ENCODE measurements at places on chromosomes 5 and 9.

GRCh38 chr9:135886147-135886981 is 21.0 kb downstream of the CAMSAP1 start:
- no peak for DNase-seq

DNA sequence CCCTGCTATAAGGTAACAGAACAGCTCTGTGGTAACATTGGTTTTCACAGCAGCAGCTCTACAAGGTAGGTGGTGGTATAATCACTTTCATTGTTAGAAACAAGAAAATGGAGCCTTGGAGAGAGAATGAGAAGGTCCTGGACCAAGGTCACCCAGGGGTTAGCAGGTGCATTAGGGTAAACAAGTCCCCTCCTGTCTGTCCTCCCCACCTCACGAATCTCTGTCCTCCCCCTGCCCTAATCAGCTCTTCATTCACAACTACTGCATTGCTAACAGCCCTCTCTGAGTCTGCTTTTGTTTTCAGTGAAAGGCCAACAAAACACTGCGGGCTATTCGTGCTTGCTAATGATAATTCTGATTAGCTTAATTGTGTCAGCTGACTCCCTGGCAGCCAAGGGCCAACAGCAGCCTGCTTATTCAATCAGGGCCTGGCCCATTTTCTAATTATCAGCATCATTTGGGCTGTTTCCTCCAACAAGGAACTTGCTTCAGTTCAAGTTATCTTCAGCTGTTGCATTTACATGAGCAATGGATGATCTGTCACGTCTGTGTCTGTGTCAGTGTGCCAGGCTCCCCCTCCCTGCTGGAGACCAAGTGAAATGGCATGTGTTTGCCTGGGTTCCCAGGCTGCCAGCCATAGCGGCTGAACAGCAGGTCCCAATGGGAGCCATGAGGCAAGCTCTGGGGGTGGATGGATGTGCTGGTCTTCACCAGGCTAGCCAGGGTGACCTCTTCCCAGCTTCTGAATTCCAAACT is 56.7 kb upstream of the EQTN start:
- peak; percentile 7 for DNase-seq

DNA sequence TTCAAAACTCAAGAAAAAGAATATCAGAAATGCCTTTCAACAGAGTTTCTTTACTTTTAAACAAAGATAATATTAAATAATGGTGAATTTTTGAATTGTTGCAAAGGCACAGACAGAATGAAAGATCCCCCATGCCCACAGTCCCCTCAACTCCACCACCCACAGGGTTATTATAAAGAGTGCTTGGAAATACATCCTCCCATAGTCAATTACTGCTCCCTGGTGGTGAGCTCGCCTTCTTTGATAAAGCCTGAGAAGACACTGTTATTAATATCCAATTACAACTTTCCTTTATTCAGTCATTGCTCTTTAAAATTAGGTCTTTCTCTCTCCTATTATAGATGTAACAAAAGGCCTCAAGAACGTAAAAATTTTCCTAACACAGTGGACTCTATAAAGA is 490.2 kb upstream of the RORB start:
- DNase-seq = no peak

- no peak for DNase-seq
Measured at GRCh38 chr9:97046228-97046627, 7.3 kb upstream of the CTSV start.

DNA sequence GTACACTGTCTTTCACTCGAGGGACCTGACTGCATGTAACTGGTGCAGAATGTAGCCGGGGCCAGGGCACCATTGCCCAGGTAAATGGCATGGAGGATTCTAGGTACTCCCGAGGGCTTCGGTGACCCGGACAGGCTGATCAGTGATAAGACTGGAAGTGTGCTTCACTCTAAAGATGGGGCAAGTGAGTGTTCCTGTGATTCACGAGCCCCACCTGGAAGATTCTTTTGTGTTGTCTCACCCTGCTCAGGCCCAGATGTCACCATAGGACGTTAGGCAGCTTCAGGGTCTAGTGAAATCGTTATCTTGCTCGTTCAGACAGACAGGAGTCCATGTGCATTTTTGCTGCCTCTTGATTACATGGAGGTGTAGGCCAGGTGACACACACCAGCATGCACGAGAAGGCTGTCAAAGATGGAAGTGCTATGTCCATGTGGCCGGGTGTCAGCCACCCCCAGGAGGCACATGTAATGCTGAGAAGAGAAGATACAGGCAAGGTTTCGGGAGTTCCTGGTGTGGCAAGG is 73.9 kb downstream of the WNK2 start:
- DNase-seq = no peak

DNA sequence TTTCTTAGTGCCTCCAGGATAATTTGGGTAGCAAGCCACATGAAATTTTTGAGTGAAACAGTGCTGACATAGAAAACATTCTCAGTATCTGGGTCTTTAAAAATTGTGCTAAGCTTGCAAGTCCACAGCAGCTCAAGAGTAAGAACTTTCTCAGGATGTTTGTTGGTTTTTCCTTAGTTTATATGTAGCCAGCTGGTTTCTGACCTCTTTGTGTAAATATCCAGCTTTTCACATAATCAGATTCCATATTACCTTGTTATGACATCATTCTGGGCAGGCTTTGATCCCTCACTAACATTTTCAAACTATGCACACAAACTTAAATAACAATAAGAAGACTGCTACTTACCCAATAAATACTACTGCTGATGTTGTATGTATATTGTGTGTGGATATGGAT is 82.9 kb upstream of the VCAN start:
- DNase-seq = no peak

DNA sequence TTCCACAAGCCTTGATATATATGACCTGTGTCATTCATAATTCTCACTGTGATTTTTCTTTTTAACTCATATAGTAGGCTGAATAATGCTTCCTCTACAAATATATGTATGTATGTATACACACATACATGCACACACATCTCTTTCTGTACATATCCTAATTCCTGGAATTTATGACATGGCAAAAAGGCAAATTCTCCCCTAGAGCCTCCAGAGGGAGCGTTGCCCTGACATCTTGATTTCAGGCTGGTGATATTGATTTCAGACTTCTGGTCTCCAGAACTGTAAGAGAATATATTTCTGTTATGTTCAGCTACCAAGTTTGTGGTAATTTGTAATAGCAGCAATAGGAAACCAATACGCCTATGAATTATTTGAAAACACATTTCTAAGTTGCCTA is 166.6 kb upstream of the GAS1 start:
- DNase-seq = no peak

DNA sequence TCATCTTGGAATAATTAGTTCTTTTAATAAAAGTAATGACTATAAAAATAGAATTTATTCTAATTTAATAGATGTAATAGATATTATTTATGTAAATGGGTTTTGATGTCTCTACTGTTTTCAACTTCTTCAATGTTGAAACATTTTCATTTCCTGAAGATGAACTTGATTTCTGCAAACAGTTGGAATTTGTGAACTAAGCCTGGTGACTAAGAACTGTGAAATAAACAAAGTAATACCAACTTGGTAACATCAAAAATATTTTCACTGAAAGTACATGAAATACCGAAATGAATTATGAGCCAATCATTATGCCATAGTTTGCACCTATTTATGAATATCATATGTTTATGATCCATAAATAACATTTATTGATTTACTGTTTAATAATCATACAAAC is 143.8 kb upstream of the FGF10 start:
- no peak for DNase-seq

- DNase-seq = no peak
Measured at GRCh38 chr9:124512806-124513204, 5.6 kb upstream of the NR5A1 start.

GRCh38 chr9:69623276-69623675 is 48.9 kb downstream of the APBA1 start:
- no peak for DNase-seq

- no peak for DNase-seq
Measured at GRCh38 chr5:179288809-179289185, 56.5 kb downstream of the ADAMTS2 start.

GRCh38 chr5:96875791-96876291 is 459 bp upstream of the ERAP2 start:
- peak; percentile 63 for DNase-seq

DNA sequence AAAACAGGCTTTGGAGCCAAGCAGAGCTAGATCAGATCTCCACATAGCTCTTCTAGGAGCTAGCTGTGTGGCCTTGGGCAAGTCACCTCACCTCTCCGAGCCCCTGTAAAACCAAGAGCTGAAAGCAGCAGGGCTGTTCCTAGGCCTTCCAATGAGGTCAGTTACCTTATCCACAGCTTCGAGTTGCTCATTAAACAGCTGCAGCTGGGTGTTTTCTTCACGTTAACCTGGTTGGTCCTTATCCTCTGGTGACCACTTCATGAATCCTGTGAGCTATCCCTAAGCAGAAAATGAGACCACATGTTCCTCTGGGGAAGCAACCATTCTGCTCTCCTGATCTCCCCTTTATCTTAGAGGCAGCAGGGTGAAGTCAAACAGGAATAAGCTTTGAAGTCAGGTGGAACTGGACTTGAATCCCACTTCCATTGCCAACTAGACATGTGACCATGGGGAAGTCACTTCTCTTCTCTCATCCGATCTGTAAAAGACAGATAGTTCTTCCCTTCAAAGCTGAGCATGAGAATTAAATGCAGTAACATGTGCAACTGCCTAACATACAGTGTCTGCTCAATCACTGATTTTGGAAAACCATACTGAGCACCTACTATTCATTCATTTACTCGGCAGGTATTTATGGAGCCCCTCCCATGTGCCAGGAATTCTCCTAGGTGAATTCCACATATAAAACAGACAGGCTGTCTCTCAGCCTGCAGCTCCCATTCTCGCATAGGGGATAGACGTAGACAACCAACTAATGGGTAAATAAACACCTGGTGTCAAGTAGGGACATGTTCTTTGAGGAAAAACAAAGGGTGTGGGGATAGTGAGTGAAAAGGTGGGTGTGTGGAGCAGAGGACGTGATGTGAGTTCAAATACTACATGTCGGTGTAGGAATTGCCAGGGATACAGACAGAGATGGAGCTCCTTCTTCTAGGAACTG is 111.7 kb upstream of the BOD1 start:
- DNase-seq = no peak

GRCh38 chr5:154277499-154277898 is 87.0 kb downstream of the GALNT10 start:
- DNase-seq = no peak

DNA sequence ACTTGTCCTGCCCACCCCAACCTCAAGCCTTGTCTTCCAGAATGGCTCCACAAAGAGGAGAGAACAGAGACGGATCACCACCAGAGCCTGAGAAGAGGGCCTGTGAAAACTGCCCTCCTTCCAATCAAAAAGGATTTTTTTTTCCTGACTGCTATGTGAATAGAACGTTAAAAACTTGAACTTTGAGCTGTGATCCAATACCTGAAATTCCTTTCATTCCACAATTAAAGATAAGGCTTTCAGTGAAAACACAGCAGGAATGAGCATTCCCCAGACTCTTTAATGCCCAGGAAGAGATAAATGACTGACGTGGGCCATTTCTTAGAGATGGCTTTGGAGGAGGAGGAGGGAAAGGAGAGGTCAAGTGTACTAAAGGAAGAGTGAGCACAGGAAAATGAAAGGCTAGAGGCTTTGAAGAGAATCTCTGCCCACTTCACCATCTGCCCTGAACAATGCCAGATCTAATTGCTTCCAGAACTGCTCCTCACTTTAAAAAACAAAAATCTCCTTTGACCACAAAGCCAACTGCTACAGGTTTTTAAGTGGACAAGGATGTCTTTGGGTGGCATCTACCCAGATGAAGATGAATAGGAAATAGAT is 177.9 kb upstream of the MAP3K1 start:
- DNase-seq = no peak

DNA sequence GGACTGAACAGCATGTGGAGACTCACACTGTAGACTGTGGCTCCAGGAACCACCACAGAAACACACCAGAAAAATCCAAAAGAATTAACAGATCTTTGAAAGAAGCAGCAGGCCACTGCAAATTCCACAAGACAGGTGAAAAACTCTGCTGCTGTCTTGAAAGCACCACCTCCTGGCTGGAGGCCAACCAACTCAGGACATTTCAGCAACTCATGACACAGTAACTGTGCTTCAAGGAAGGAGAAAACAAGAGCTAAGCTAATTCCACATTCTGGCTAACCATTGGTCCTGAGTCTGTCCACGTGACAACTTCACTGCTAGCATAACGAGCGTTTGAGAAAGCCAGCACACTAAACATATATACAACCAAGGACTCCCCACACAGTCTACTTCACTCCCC is 625.1 kb downstream of the PRELID2 start:
- no peak for DNase-seq

DNA sequence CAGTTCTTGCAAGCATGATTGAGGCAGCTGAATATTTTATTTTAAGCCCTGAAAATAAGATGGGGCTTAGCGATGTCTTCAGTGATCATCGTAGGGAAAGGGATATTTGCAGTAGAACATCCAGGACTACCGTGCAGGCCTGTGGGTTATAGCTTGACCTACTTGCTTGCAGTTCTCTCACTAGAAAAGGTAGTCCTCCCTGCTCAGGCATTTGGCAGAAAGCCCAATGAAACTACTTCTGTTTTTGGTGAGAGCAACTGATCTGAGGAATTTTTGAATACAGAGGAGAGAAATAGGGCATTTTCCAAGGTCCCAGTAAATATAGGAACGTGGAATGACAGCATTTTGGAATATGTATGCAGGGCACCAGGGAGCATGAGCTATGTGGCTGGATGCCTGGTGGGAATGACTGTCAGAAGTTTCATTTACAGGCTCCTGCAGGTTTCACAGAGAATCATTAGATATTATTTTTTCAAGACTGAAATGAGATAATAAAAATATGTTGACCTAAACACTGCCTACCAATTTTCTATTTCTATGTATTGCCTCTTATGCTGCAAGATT is 417.9 kb upstream of the ACTBL2 start:
- no peak for DNase-seq

- DNase-seq = no peak
Measured at GRCh38 chr9:125690679-125691078, 16.3 kb downstream of the MAPKAP1 start.

DNA sequence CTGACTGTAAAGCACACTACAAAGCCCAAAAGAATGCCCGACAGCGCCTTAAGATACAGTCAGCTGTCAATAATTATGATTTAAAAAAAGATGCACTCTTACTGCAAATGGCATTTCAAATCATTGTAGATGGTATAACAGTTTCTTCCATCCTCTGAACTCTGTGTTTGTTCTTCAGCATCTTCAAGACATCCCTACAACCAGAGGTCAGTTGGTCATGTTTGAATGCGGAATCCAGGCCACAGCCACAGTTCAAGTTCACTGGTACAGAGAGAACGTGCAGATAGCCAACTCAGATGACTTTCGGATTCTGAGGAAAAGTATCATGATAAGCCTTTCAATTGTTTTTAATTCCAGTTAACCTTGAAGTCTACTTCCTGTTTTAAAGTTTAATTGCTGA is 8.7 kb upstream of the MYOT start:
- no peak for DNase-seq

DNA sequence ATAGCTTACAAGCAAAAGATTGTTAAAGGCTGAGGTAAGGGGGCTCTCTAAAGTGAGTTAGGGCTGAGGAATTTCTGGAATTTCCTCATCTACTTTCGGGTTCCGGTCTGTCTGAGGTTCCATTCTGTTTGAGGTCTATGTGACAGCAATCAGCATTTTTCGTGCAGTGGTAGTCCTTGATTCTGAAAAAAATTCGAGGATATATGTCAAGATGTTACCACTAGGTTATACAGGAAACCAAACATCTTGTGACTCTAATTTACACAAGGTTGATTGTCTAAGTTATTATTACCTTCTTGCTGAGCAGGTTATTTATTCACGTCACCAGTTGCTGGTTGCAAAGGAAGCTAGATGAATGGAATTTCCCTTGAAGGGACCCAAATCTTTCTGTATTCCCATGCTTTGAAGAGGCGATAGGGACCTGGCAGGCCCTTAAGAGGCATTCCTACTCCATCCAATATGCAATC is 35.2 kb downstream of the RLN2 start:
- no peak for DNase-seq

GRCh38 chr5:150904479-150905311 is at the start of gene ZNF300:
ZNF300 (minus strand) TSS chr5:150904980; CDS start chr5:150903155, 1,825 bp downstream.
- peak; percentile 59 for DNase-seq
